ENCODE measurements at places on chromosomes 3 and 15.

DNA sequence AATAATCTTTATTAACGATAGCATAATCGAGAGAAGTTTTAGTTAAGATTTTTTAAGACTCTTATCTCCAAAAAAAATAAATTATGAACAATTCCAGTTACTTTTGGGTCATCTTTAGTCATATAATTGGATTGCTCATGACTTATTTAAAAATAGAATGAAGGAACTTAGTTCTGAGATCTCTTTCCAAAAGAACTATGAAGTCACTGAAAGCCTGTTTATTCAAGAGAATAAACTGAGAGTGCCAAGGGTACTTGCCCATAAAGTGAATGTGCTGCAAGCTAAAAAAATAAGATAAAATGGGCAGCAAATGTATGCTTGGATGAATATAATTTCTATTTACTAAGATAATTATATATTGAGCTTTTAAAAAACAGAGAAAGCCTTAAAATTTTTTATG is 176.5 kb upstream of the PLSCR5 start:
- no peak for DNase-seq

- DNase-seq = no peak
Measured at GRCh38 chr15:63991706-63992105, 54.6 kb downstream of the DAPK2 start.

GRCh38 chr3:157061265-157061664 is 98.7 kb downstream of the CCNL1 start:
- no peak for DNase-seq

GRCh38 chr3:106210923-106211322 is 342.1 kb upstream of the CBLB start:
- DNase-seq = no peak

DNA sequence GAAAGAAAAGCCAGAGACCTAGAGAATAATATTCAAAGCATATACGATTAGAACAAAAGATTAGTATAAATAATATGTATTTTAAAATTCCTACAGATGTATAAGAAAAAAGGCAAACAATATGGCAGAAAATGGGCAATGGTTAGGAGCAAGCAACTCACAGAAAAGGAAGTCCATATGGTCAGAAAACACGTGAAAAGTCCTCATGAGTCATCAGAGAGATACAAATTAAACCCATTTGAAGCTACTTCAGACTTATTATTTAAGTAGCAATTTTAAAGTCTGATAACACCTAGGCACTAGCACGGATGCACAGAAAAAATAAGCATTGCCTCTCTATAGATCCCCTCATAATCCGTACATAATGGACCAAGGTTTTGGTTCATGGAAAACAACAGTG is 25.6 kb downstream of the SLC7A14 start:
- no peak for DNase-seq

All from stimulated activated CD8-positive, alpha-beta memory T cell treated with anti-CD3 and anti-CD28 coated beads, Interleukin-7, amount 100 ng/mL, for 48 hours (primary cell).